HFFc6 (cell line): ENCODE measurements at places on chromosomes 16 and 17. TPM values are rescaled to one million over a fixed set of nuclear protein-coding genes. Genes with fewer than 3 reads are reported as not detected.

The ITPRIPL2 gene
- total RNA-seq = 46.0 to 62.6 TPM (median 61.4 TPM) in 3 replicates

The ZSCAN10 gene
- not detected in 3 replicates for total RNA-seq

The DNAH2 gene
- not detected in 3 replicates for total RNA-seq

The MYH8 gene
- not detected in 3 replicates for total RNA-seq

GRCh38 chr16:81821436-81822128, 42.5 kb downstream of the PLCG2 start:
- no peak for DNase-seq
- peaks cover 2% of the 10 kb centered on the region for H3K27me3 ChIP-seq
- no peak overlapping the region for H3K4me3 ChIP-seq
- no peaks in the 10 kb centered on the region for H3K4me1 ChIP-seq
- no peak overlapping the region for H3K27ac ChIP-seq

- DNase-seq = no peak
- no peaks in the 10 kb centered on the region for H3K36me3 ChIP-seq
- peaks cover 3% of the 10 kb centered on the region for H3K27me3 ChIP-seq
- no peak overlapping the region for H3K4me3 ChIP-seq
Observed at GRCh38 chr16:86756882-86757703, 178.7 kb downstream of the FOXL1 start.

DNA sequence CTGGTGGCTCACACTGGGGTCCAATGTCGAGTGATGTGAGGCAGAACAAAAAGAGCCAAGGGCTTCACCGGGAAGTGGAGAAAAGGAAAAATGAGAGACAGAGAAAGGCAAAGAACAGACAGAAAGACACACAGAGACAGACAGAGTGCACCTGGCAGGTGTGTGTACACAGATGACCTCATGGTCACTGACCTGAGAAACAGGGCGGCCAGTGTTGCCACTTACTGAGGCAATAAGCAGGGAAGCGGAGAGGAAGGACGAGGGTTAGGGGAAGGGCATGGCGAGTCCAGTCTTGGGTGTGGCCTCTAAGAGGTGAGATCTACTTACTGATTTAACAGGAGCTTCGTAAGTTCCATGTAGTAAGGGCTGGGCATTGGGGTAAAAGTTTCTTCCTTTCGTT, 7.5 kb downstream of the GINS2 start:
- DNase-seq = no peak
- no peaks in the 10 kb centered on the region for H3K4me1 ChIP-seq
- no peak overlapping the region; the same call in 1 of the 2 replicates for H3K27ac ChIP-seq

GRCh38 chr16:354291-354881, 1.9 kb upstream of the AXIN1 start:
- no peak for DNase-seq
- no peaks in the 10 kb centered on the region for H3K27me3 ChIP-seq
- peaks cover 17% of the 10 kb centered on the region for H3K4me1 ChIP-seq
- H3K27ac ChIP-seq = no peak overlapping the region
- H3K4me3 ChIP-seq = peak overlapping the region; percentile 33

DNA sequence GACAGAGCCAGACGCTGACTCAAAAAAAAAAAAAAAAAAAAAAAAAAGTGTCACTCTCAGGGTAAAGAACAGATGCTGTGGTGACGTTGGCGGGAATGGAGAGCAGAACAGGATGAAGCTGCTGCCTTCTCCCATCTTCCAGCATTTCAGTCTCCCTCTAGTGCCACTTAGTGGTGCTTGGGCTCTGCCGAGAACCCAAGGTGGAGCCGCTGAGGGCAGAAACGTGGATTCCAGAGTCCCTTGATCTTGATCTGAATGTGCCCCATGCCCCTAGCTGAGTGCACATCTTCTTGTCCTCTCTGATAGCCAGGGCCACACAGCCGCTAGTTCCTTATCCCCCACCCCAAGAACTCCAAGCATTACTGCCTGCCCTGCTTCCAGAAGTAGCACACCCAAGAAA, 43.2 kb upstream of the FA2H start:
- no peak overlapping the region for H3K4me3 ChIP-seq
- no peak overlapping the region for H3K27ac ChIP-seq
- H3K4me1 ChIP-seq = no peaks in the 10 kb centered on the region
- H3K27me3 ChIP-seq = peaks cover 30% of the 10 kb centered on the region
- no peak for DNase-seq
- no peaks in the 10 kb centered on the region for H3K36me3 ChIP-seq

GRCh38 chr17:32192379-32192778, 50.1 kb downstream of the RHOT1 start:
- H3K4me3 ChIP-seq = peak overlapping the region; percentile 69; the same call in 1 of the 2 replicates
- H3K27ac ChIP-seq = peak overlapping the region; percentile 83
- no peaks in the 10 kb centered on the region; the same call in 1 of the 2 replicates for H3K27me3 ChIP-seq

DNA sequence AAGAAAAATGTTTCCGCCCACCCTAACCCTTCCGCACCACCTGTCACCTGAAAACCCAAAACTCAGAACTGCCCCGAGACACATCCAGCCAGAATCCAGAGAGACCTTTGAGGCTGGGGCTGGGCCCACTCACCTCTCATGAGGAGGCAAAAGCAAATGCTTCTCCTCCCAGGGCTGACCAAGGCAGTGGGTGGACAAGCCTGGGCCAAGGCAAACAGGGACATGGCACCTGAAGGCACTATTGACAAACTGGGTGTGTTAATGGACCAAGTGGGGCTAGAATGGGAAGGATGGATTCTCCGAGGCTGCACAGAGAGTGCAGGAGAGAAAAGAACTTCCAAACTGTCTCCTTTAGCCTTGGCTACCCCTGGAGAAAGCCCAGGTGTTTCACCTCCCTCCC, 54.4 kb downstream of the SOX9 start:
- no peak for DNase-seq
- peaks cover 18% of the 10 kb centered on the region for H3K27me3 ChIP-seq
- no peak overlapping the region for H3K27ac ChIP-seq
- H3K4me1 ChIP-seq = peaks cover 6% of the 10 kb centered on the region; the same call in 1 of the 2 replicates

DNA sequence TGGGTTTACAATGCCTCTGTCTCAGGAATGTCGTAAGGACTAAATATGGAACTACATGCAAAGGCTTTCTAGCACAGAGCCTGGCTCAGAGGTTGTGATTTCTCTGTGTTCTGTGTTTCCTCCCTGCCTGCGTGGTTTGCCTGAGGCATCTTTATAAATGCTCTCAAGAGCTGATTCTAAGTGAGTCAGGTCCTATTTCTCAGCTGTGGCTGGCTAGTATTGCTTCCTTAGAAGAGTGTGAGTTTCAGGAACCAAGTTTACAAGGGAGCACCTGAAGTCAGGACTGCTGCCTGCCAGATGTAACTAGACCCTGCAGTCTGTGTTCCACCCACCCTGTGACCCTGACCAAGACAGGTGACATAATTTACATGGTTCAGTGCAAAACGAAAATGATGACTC, 8.0 kb upstream of the CCL1 start:
- H3K4me3 ChIP-seq = no peak overlapping the region
- H3K27me3 ChIP-seq = peaks cover 7% of the 10 kb centered on the region
- no peaks in the 10 kb centered on the region for H3K36me3 ChIP-seq

- peak; percentile 70 for DNase-seq
- no peaks in the 10 kb centered on the region for H3K36me3 ChIP-seq
- peak overlapping the region; percentile 79; the same call in 1 of the 2 replicates for H3K27ac ChIP-seq
- H3K4me1 ChIP-seq = peaks cover 10% of the 10 kb centered on the region
- H3K27me3 ChIP-seq = peaks cover 11% of the 10 kb centered on the region
- peak overlapping the region; percentile 81 for H3K4me3 ChIP-seq
Observed at GRCh38 chr17:32998111-32998886, 6.7 kb downstream of the SPACA3 start.

GRCh38 chr16:28293601-28293960, 1.3 kb downstream of the SBK1 start:
- H3K4me3 ChIP-seq = no peak overlapping the region
- H3K4me1 ChIP-seq = peaks cover 5% of the 10 kb centered on the region; the same call in 1 of the 2 replicates
- H3K36me3 ChIP-seq = no peaks in the 10 kb centered on the region
- DNase-seq = no peak
- peaks cover 57% of the 10 kb centered on the region for H3K27me3 ChIP-seq

GRCh38 chr16:47395733-47396498, 64.9 kb downstream of the ITFG1 start:
- peaks cover 18% of the 10 kb centered on the region for H3K4me1 ChIP-seq
- no peak for DNase-seq
- H3K36me3 ChIP-seq = 0 out of 2 replicates have a peak, but pooled peaks cover 3% of the 10 kb centered on the region
- no peak overlapping the region for H3K4me3 ChIP-seq
- H3K27ac ChIP-seq = no peak overlapping the region
